ENCODE measurements at places on chromosomes 1 and 21.
A peak's percentile ranks its signal among the peaks of the same experiment; 100 is the strongest.

DNA sequence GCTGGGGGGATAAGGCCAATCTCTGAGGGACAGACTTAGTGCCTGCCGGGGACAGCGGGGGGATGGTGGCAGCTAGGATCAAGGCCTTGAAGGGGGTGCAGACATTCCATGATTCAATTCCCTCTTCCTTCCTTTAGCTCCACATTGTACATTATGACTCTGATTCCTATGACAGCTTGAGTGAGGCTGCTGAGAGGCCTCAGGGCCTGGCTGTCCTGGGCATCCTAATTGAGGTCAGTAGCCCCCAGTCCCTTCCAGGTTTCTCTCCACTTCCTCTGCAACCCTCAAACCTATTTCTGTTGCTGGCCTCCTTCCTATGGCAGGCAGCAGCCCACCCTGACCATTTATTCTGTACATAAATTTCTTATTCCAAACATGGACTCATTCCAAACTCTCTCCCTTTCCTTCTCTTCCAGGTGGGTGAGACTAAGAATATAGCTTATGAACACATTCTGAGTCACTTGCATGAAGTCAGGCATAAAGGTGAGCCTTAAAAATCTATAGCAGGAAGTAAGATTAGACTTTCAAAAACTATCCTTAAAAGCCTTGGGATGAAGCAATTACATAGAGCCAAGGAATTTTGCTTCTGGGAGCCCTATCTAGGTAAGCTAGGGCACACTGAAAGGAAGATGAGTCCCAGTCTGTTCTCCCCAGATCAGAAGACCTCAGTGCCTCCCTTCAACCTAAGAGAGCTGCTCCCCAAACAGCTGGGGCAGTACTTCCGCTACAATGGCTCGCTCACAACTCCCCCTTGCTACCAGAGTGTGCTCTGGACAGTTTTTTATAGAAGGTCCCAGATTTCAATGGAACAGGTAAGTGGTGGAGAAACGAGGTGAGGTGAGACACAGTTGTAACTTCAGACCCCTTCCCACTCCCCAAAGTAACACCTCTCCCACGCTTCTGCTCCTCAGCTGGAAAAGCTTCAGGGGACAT, 5.1 kb downstream of the CA14 start:
- DNase-seq = peak; percentile 40

DNA sequence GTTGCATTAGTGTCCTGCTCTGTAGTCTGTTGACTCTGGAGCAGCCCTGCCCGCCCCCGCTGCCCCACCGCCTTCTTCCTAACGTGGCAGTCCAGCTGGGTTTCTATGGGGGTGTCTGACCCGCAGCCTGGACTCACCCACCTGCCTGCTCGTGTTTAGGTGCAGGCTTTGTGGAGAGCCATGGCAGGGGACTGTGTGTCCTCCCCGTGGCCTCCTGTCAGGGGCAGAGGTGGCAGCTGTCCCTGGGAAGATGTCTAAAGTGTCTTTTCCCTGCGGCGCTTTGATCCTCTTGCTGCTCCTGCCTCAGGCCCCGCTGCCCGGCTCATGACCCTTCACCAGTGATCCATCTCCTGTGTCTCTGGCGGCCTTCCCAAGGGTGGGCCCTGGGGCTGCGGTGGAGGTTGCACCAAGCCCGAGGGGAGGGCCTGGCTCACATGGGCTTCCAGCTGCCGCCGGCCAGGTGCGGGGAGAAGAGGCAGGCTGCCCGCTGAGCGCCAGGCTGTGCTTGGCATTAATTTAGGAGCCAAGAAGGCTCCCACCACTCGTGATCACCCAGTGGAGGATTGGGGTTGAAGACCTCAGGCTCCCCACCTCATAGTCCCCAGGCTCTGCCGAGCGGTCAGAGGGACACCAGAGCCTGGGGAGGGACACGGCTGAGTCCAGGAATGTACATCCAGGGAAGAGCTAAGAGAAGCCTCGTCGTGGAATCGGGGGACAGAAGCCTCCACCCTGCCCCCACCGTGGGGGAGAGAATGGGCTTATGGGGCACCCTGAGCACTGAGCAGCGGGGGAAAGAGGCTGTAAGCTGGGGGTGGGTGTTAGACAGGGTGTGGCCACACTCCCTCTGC, 44.1 kb downstream of the COL18A1 start:
- DNase-seq = no peak

DNA sequence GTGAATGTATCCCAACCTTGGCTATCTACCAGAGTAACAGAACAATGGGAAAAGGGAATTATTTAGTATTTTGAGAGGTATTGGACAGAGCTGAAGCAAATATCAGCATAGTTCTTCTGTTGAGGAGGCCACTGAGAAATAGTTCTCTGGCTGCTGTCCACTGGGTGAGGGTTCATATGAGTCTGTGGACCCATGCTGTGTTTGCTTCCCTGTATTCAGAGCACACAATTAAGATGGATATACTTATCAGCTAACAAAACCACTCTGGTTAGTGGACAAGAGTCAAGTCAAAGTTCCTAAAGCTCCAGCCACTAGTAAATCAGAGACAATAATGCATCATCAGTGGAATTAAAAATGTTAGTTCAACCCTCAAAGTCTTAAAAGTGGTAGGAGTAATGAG, 66.1 kb downstream of the RGS18 start:
- DNase-seq = no peak

DNA sequence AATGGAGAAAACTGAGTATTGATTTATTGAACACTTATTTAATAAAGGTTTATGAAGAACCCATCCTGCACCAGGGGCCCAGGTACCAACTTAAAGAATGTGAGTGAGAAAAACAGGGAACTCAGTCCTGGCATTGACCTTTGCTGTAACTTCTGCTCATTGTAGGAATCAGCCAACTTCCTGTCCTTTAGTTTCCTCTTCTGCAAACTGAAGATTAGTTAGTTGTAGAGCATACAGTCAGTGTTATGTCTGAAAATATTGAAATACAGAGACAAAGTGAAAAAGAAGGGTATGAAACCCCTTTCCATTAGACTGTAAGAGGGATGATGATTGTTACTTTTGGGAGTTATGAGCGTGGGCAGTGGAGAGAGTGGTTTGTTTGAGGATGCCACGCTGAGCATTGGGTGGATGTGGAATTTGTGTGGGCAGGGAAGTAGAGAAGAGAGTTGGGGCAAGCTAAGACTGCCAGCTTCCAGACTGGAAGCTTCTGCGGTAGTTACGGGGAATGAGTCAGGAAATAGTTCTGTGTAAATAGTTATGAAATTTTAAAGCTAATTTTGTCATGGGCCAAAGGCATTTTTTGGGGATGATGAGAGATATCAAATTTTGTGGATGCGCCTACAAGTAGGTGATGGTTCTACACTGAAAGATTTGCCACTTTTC, 89.2 kb downstream of the GPR88 start:
- peak; percentile 31 for DNase-seq

DNA sequence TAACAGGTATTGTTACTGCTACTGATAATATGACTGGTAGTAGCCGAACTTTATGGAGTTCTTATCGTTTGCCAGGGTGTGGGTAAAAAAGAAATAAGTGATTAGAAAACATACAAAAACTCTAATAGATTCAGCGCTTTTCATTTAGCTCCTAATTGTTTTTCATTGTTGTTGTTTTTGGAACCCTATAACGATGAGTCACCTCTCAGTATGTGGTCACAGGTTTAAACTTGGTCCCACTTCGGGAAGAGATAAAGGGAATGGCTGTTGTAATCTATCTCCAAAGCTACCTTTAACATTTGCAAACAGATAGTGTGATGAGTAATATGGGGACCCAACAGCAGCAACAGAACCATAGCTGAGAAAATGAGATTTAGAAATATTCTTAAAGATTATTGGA, 62.7 kb upstream of the BCL10 start:
- no peak for DNase-seq

DNA sequence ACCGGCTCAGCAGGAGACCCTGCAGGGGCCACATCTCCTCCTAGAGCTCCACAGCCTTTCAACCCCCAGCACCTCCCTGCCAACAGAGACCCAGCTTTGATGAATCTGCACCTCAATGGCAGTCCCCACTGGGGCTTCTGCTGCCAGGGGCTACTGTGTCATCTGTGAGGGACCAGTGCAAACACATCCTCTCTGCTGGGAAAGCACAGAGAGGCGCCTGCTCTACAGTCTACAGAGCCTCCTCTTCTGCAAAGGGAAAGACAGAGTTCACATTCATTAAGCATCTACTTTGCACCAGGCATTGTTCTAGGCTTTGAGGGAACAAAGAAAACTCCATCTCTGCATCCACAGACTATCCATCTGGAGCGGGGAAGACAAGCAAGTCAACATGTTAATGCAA, 125.8 kb downstream of the CAPN8 start:
- DNase-seq = no peak

- no peak for DNase-seq
Measured at GRCh38 chr1:27302612-27303011, 19.4 kb upstream of the TMEM222 start.

DNA sequence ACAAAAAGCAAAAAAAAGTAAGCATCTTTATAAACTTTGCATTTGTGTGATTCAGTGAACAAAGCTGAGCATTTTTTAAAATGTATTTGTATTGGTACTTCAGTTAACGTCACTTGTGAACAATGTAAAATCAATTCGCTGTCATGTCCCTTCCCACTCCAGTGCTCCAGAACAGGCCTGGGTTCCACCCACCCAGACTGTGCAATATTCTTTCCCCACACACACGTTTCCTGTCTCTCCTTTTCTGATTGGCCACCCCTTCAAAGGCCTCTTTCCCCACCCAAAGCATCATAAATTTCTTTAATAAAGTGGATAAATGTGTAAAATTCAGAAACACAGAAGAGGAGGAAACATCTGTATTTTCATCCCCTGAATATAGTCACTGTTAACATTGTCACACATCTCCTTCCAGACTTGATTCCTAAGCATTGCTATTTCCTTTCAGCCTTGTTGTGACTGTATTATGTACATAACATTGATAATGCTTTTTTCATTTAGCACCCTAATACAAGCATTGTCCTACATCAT, 12.0 kb downstream of the CLEC20A start:
- no peak for DNase-seq

DNA sequence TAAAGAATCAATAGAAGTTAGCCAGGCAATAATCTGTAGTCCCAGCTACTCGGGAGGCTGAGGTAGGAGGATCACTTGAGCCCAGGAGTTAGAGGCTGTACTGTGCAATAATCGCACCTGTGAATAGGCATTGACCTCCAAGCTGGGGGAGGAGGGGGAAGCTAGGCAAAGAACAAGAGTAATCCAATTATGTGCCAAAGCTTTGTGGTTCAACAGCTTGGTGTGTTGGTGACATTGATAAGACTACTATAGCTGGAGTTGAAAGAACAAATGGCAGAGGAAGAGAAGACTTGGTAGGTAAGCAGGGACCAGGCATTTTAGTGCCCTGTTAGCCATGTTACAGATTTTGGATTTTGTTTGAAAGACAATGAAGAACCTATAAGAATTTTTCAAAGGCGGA, 2.1 kb upstream of the TMCO2 start:
- DNase-seq = no peak

DNA sequence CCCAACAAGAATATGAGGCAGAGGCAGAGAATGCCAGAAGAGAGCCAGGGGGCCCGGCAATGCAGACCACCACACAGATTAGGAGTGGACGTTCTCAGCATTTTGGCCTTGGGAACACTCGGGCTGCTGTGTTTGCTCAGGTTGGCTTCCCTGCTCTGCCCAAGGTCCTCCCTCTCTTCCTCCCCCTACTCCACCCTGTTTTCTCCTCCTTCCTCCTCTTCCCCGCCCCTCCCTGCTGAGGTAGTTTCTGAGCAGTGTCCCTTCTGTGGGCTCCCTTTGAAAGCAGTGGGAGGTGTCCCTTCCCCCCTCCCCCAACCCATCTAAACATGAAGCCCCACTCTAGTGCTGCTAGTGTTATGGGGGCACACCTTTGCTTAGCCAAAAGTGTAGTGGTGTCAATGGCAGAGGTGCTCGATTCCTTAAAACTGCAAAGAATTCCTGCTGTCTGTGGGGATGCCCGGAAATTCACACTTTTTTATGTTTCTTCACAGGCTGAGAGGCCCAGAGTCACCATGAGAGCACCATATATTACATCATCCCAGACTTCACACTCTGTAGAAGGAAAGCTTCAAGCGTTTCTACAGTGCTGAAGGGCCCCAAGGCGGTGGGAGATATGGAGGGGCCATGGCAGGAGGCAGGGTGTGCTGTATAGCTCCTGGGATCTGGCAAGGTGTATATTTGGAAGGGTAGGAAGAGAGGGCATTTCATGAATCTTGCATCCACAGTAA, at the start of gene HHIPL2:
Gene HHIPL2 (minus strand): TSS at position 161 of the 728 bp plus-strand sequence. CDS start 60 bp downstream, at position 101.
- no peak for DNase-seq

DNA sequence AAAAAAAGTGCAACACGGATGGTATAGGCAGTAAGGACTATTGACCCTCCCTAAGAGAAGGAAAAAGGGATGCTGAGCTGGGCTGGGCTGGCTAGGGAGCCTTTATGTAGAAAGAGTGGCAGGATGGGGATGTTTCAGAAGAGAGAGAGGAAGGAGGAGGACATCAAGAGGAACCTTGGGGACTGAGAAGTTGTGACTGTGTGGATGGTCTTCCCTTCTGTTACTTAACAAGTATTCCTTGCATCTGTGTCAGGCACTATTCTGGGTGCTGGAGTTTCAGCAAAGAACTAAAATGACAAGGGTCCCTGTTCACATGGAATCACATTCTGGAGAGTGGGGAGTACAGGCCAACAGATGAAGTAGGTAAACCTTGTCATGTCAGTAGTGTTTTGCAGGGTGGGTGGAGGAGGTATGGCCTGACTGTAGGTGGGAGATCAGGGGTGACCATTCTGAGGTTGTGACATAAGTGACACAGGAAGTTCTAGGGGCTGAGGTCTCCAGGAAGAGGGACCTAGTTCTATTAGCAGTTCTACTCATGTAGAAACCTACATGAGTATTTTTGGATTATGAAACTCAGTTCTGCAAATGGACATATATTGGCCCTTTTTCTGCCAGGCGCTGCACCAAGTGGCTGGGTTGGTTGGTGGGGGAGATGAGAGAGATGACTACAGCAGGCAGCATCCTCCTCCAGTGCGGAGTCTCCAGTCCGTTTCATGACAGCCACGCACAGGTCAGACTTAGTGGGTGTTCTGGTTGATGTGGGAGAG, 53.8 kb downstream of the PRDM2 start:
- DNase-seq = no peak

DNA sequence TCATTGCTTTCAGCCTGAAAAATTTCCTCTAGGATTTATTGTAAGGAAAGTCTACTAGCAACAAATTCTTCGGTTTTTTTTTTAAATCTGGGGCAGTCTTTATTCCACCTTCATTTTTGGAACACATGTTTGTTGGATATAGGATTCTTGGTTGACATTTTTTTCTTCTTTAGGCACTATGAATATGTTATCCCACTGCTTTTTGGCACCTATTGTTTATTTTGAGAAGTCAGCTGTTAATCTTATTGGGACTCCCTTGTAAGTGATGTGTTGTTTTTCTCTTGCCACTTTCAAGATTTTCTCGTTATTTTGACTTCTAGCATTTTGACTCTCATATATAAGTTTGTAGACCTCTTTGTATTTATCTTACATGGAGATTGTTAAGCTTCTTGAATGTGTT, 99.3 kb downstream of the NPHS2 start:
- DNase-seq = peak; percentile 12
